ENCODE measurements at places on chromosomes 5 and 9. TPM values are rescaled to one million over a fixed set of nuclear protein-coding genes. Genes with fewer than 3 reads are reported as not detected.

The AFAP1L1 gene
- total RNA-seq = 150 TPM

The FCN2 gene
- not detected for total RNA-seq

The GABRB2 gene
- total RNA-seq = not detected

The GPR151 gene
- total RNA-seq = not detected

The ADAMTSL2 gene
- not detected for total RNA-seq

The KCTD16 gene
- 0.07 TPM for total RNA-seq

The ZBTB26 gene
- 2.7 TPM for total RNA-seq

The MCTP1 gene
- total RNA-seq = 192 TPM

The OLFM1 gene
- total RNA-seq = 0.46 TPM

The SLC45A2 gene
- 0.13 TPM for total RNA-seq

Measured in pulmonary artery endothelial cell (primary cell).